Hepatocyte (in vitro differentiated cells): ENCODE measurements at places on chromosomes 4 and X. TPM values are rescaled to one million over a fixed set of nuclear protein-coding genes. Genes with fewer than 3 reads are reported as not detected.
A peak's percentile ranks its signal among the peaks of the same experiment; 100 is the strongest.

DNA sequence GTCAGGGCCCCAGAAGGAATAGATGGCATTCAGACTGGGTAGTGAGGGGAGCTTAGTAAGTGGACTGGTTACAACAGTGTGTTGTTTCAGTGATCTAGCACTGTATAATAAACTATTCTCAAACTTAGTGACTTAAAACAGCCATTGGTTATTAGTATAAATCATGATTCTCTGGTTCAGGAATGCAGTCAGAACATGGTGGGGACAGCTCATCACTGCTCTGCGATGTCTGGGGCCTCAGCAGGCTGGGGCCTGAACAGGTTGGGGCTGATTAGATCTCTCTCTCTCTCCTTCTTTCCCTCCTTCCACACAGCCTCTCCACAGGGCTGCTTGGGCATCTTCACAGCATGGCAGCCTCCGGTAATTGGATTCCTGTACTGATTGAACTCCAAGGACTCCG, 160.4 kb downstream of the GATB start:
- no peak for DNase-seq

- peak; percentile 42 for DNase-seq
These were observed 156.6 kb upstream of the FTHL17 start for GRCh38 chrX:31228415-31228832.

Gene CENPVL3
- total RNA-seq, result 0.28 and 0.83 TPM in 2 replicates

- DNase-seq, result no peak
These were observed 188.9 kb downstream of the COL25A1 start for GRCh38 chr4:109113521-109113920.

Gene GLUD2
- 12.6 and 15.2 TPM in 2 replicates for total RNA-seq
